ENCODE measurements at places on chromosomes 12 and 14.

- DNase-seq, result no peak
Observed at GRCh38 chr12:56348776-56349175, 10.1 kb downstream of the IL23A start.

- no peak for DNase-seq
Observed at GRCh38 chr12:13536219-13536910, 339.8 kb downstream of the EMP1 start.

DNA sequence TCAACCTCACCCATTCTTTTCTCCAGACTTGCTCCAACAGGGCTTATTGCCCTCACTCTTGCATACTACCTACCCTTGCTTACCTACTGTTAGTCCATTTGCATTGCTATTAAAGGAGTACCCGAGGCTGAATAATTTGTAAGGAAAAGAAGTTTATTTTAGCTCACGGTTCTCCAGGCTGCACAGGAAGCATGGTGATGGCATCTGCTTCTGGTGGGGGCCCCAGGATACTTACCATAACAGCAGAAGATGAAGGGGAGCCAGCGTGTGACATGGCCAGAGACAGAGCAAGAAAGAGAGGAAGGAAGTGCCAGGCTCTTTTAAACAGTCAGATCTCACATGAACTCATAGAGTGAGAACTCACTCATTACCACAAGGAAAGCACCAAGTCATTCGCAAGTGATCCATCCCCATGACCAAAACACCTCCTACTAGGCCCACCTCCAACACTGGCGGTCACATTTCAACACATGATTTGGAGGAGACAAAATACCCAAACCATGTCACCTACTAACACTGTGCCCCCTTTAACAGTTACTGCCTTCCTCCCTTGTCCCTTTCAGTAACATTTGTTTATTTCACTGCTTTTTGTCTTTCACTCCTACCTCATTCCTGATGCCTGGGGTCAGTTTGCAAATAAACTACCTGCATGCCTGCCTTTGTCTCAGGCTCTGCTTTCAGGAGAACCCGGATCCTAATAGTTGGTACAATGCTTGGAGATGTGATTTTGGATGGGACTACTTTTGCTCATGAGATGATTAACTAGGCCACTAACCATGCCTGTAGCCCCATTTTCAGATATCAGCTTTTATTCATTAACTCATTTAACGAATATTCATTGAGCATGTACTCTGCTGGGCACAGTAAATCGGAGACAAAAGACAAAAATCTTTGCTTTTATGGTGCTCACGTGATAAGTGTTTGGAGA is 41.6 kb upstream of the CSRP2 start:
- no peak for DNase-seq

DNA sequence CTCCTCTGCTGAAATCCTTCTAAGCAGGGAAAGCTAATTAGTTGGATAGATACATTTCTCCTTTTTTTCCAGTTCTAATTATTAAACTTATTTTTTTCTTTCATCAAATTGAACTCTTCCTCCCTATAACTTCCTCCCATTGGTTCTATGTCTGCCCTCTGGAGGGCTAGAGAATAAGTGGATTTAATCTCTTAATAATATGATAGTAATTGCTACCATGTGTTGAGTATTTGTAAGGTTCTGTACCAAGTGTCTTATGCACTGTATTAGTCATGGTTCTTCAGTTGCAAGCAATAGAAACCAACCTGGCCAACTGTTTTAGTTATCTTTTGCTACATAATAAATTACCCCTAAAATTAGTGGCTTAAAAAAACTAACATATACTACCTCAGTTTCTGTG is 190.5 kb upstream of the PLXNC1 start:
- no peak for DNase-seq

DNA sequence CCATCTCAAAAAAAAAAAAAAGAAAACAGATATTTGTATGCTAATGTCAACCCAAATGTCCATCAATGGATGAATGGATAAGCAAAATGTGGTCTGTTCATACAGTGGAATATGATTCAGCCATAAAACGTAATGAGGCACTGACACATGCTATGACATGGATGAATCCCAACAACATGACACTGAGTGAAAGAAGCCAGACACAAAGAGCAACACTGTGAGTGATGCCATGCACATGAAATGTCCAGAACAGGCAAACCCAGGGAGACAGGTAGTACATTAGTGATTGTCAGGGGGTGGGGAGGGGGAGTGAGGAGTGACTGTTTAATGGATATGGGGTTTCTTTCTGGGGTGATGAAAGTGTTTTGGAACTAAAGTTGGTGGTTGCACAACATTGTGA is 50.2 kb downstream of the ARL6IP4 start:
- no peak for DNase-seq

GRCh38 chr14:26527095-26527494 is 70.7 kb downstream of the NOVA1 start:
- no peak for DNase-seq

GRCh38 chr12:123127182-123127495 is 23.8 kb downstream of the PITPNM2 start:
- DNase-seq, result no peak

- DNase-seq, result no peak
Observed at GRCh38 chr14:49427117-49427516, 159.1 kb downstream of the RPS29 start.

DNA sequence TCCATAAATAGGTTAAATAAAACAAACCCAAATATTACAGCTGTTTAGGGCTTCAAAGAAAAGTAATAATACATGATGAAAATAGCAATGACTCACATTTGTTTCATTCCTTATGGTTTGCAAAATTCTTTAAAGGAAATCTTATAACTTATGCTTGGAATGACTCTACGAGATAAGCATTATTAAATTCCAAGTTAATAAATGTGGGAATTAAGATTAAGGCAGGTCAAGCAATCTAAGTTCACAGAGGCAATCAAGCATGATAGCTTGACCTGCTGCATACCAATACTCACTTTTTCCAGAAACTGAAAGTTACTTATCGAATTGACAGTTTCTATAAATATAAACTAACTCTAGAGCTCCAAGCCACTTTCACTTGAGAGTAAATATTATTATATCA is 1002.9 kb upstream of the SEL1L start:
- DNase-seq, result no peak

DNA sequence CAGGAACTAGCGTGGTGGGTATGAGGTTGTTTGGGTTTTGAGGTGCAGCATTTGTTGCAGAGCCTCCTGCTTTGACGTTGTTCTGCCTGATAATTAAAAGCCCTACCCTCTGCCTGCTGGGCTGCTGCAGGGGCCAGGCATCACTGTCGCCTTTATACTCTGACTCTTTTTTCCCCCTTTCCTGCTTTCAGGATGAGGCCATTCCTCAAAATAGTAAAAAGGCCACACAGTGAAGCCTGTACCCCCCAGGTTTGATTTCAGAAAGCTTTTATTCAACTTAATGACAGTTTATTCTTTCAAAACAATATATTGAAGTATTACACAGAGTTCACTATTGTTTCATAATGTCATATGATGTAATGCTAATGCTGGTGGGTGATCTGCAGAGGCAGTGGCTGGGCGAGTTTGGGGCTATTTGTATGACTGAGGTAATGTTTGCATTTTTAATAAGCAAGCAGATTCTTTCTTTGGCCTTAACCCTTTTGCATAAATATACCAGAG is 9.1 kb downstream of the BORCS5 start:
- DNase-seq, result no peak

DNA sequence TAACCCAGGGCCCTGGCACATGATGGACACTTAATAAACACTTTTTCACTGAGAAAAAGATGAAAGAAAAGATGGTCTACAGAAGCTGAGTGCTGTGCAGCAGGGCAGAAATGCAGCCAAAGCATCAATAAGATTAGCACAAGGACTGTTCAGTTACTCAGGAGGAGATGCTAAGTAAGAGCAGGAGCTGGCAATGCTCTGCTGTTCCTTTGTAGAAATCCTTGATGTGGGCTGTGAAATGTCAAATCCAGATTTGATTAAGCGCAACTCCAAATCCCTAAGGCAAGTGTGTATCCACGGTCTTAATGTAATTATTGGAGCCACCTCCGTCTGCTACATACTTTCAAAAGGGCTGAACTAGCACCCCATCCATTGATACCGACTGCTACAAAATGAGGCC is 151.8 kb upstream of the BTG1 start:
- no peak for DNase-seq

- no peak for DNase-seq
Observed at GRCh38 chr12:321606-322326, 59.1 kb upstream of the SLC6A13 start.

DNA sequence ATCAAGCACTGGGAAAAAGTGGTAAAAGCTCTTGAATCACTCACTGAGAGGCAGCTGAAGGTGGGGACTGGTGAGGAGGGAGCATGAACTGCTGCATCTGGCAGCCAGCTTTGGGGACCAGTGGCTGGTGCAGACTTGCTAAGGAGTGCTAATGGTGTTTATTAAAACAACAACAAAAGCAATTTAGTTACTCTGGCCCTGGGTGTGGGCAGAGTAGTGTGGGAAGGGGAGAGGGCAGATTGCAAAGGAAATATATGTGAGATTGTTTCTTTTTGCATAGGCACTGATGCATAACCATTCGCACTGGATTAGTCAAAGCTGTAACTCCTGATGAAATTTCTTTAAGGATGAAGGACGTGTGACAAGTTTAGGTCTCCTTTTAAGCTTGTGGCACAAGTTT is 8.1 kb downstream of the TXNRD1 start:
- no peak for DNase-seq

DNA sequence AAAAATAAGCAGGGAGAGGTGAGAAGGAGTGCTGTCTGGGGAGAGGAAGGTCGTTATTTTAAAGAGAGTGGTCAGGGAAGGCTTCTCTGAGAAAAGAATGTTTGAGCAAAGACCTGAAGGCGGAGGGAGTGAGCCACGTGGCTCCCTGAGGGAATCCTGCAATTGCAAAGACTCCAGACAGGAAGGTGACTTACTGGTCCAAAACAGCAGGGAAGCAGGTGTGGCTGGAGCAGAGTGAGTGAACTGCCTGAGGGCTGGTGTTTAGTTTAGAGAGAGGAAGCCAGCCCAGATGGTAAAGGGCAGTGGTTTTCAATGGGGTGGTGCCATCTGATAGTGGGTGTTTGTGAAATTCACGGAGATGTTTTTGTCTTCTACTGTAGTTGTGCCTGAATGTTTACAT is 58.8 kb upstream of the LTA4H start:
- DNase-seq, result no peak

DNA sequence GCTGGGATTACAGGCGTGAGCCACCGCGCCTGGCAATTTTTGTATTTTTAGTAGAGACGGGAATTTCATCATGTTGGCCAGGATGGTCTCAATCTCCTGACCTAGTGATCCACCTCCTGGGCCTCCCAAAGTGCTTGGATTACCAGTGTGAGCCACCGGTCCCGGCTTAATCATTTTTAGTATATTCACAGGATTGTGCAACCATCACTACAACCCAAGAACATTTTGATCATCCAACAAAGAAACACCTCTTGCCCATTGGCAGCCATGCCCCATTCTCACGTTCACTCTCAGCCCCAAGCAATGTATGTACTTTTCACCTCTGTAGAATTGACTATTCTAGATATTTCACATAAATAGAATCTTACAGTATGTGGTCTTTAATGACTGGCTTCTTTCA is 19.9 kb downstream of the SP1 start:
- DNase-seq, result no peak

DNA sequence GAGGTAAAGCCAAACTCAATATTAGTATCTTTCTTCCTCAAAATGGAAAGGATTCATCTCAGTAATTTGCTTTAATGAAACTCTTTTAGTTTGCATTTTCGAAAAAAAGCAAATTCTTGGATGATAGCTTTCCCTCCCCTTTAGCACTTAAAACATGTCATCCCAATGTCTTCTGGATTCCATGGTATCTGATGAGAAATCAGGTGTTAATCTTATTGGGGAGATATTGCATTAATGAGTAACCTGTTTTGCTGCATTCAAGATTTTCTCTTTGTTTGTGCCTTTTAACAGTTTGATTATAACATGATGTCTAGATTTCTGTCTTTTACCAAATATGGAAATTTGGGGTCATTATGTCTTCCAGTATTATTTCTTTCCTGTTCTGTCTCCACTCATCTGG is 405.1 kb upstream of the FOXG1 start:
- no peak for DNase-seq

DNA sequence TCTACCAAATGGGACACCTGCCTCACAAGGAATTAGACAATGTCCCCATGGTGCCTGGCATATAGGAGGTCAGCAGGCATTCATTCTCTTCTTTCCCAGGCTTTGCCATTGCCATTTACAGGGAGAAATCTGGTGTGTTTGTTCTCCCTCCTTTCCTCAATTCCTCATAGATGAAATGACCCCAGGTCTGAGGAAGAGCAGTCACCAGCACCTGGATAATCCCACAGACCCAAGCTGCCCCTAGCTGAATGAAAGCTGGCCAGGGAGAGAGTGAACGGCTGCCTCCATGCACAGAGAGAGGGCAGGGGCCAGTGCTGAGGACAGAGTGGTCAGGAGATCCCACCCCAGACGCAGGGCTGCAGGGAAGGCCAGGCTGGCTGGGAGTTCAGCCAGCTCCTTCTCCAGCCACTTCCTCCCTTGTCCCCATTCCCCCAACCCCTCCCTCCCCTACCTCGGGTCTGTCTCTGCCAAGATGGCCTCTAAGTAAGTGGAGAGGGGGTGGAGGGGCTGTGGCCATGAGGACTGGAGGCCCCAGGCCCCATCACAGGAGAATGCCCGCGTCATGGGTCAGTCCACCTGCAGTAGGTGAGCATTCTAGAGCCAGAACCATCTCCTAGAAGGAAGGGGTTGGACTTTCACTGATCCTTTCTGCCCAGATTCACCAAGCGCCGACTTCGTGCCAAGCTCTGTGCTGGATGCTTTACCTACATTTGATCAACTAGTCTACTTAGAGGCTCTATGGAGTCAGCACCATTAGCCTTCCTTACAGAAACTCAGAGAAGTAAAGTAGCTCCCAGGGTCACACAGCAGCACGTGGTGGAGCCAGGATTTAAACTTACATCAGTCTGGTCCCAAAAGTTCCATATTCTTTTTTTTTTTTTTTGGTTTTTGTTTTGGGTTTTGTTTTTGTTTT is 2.0 kb upstream of the KRT4 start:
- no peak for DNase-seq

GRCh38 chr14:58288106-58288792 is 10.1 kb upstream of the ARID4A start:
- no peak for DNase-seq

DNA sequence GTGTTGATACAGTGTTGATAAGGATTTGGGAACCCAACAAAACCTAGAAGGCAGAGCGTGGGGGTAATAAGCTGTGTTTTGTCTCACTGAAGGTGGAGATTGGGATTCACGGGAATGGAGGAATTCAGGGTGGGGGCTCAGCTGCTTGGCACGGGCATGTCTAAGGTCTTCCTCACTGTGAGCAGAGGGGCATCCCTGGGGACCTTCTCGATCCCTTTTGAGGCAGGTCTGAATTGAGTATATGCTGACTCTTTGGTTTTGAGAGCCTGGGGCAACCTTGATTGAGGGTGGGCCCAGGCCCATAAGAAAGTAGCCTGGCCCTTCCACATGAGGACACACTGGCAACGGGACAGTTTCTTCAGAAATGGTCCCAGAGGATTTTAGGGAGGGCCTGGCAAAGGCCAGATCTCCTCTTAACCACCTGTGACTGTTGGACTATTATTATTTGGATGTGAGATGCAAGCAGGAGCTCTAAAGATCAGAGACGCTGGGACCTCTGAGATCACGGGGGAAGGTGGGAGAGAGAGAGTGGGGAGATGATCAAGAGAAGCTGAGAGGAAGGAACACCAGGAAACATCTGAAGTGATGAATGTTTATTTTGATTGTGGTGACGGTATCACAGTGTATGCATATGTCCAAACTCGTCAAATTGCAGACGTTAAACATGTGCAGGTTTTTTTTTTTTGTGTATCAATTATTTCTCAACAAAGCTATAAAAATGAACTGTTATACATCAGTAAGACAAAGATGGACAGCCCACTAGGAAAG is 48.4 kb downstream of the SMIM41 start:
- no peak for DNase-seq
